ENCODE measurements at places on chromosomes 1 and 21.

- DNase-seq: no peak
Measured at GRCh38 chr21:41952568-41953248, 1.1 kb downstream of the C2CD2 start.

DNA sequence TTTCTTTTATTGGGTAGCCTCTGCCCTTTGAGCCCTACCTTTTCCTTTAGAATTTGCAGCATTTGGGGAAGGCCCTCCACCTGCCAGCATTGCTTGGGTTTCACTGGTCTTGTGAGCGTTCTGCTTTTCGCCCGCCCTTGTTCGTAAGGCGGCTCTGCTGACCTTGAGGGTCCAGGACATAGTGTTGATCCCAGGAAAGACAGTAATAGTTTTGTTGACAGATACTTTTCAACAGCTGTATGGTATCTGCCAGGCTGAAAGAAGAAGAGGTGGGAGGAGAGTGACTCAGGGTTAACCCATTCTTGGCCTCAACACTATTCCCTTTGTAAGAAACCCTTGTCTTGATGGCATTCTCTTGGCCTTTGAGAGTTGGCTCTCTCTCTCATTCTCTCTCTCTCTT is 113.4 kb upstream of the SPAG17 start:
- no peak for DNase-seq

- DNase-seq: no peak
Measured at GRCh38 chr1:29514361-29515169, 278.2 kb downstream of the PTPRU start.

DNA sequence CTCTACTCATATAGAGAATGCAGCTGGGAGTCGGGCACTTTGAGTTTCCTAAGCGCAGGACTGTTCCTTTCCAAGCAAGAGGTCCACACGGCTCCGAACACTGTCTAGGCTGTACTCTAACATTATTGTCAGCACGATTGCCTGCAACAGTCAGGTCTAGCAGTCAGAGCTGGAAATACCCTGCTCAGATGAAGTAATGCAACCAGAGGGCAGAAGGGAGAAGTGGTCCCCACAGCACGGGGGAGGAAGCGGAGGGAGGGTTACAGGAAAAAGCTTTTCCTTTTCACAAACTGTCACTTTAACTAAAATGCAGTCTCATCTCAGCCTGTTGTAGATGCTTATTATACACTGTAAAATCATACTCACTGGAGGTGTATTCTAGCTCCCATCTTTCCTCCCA is 98.9 kb upstream of the SLC44A3 start:
- DNase-seq: no peak

DNA sequence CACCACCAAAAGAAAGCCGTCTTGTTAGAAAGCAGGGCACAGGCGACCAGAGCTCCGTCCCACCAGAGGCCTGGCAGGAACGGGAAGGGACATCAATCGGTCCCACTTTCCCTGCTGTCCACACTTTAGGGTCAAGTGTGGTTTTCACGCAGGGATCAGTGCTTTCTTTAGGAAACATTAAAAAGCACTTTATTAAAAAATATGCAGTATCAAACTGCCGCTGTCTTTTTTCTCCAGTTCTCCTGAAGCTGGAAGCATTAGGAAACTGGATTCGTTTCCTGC is 437 bp downstream of the IFNLR1 start:
- no peak for DNase-seq

DNA sequence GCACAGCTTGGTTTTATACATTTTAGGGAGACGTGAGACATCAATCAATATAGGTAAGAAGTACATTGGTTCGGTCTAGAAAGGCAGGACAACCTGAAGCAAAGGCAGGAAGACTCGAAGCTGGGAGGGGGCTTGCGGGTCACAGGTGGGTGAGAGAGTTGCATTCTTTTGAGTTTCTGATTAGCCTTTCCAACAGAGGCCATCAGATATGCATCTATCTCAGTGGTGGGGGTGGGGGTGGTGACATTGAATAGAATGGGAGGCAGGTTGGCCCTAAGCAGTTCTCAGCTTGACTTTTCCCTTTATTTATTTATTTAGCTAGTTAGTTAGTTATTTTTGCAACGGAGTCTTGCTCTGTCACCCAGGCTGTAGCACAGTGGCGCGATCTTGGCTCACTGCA is 85.6 kb downstream of the WDR4 start:
- DNase-seq: no peak

DNA sequence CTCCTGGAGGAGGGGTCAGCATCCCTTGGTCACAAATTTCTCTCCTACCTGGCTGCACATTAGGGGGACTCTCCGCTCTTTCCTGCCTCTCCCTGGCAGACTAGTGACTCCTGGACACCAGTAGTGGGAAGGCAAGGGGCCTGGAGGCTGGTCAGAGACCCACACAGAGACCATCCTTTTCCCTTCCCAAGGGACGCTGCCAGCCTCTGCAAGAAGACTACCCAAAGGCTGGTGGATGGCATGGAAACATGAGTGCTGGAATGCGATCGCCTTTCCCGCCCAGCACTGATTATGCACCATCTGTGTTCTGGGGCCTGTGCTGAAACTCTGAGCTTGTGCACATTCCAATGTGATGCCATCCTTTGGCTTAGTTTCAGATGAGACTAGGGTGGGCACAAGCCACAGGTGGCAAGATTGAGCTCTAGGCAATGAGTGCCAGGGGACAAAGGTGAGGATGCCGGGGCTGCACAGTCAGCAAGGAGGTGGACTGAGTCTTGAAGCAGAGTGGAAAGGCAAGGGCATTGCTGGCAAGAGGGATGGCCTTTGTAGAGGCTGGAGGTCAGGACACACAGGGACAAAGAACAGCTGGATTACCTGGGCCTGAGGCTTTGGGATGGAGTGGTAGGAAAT is 12.6 kb upstream of the EPS8L3 start:
- DNase-seq: no peak
